ENCODE measurements at places on chromosomes 4 and X.

GRCh38 chr4:25811374-25811690 lies 51.5 kb downstream of the SEL1L3 start:
- DNase-seq, result no peak

GRCh38 chr4:94571715-94572114 lies 120.0 kb downstream of the PDLIM5 start:
- DNase-seq, result no peak

GRCh38 chrX:20224814-20225487 lies 41.8 kb downstream of the RPS6KA3 start:
- no peak for DNase-seq

DNA sequence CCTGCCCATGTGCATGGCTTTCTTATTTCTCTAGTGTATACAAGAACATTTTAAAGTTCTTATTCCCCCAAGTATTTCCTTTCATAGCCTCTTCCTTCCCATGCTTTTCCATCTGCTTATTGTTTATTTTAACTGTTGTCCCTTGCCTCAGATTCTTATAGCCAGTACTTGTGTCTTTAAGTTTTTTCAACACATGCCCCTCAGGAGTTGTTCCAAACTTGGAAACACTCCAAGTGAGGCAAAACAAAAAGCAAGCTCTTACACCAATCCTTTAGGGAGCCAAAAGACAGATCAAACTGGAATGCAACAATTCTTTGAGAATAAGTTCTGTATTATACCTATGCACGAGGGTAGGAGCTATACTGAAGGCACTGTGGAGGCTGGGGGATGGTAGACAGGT lies 222.0 kb upstream of the STK26 start:
- DNase-seq, result no peak

DNA sequence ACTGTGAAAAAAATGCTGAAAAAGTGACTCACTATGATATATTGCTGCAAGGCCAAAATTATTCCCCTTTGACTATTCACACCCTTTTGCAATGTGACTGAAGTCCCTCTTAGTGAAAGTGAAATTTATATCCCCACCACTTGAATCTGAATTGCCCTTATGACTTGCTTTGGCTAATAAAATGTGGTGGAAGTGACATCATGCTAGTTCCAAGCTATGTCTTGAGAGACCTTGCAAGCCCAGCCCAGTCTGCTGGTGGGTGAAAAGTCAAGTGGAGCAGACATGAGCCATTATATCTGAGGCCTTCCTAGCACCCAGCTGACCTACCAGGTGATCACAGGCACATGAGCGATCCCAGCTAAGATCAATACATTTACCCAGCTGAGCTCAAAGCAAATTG lies 94.7 kb downstream of the LINC00632 start:
- no peak for DNase-seq

- DNase-seq, result no peak
Observed at GRCh38 chrX:111518667-111519066, 7.2 kb downstream of the SERTM2 start.

- DNase-seq, result no peak
Observed at GRCh38 chr4:96602661-96603060, 762.8 kb downstream of the PDHA2 start.

GRCh38 chrX:9133426-9133825 lies 99.5 kb upstream of the FAM9B start:
- DNase-seq, result no peak

- no peak for DNase-seq
Observed at GRCh38 chr4:154686838-154687237, 57.0 kb upstream of the LRAT start.

DNA sequence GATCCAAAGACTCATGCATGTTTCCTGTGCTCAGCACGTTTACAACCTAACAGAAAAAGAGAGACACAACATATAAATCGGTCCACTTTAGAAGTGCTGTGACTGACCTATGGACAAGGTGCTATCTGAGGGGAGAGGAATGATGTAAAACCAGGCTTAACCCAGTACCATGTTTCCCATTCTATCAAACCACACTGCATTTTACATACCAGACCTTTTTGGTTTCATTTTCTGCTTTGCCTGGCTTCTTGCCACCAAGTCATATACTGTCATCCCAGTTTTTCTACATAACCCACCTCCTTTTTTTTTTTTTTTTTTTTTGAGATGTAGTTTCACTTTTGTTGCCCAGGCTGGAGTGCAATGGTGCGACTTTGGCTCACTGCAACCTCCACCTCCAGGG lies 82.2 kb downstream of the KLF8 start:
- no peak for DNase-seq

DNA sequence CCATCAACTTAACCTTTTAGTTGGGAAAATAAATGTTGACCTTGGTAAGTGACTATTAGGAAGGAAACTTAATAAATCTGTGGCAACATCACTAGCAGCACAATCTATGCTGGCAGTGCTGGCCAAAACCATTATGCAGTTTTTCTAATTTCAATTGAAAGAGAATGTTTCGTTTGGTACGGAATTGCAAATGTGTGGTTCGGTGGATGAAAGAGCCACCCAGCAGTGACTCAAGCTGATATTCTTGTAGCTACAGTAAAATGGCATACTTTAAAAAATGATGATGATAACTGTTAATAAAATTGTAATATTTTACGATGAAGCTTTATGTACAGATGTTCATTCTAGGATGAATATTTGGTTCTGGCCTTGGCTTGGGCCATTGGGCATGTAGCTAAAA lies 40.7 kb upstream of the AP1S2 start:
- DNase-seq, result no peak

DNA sequence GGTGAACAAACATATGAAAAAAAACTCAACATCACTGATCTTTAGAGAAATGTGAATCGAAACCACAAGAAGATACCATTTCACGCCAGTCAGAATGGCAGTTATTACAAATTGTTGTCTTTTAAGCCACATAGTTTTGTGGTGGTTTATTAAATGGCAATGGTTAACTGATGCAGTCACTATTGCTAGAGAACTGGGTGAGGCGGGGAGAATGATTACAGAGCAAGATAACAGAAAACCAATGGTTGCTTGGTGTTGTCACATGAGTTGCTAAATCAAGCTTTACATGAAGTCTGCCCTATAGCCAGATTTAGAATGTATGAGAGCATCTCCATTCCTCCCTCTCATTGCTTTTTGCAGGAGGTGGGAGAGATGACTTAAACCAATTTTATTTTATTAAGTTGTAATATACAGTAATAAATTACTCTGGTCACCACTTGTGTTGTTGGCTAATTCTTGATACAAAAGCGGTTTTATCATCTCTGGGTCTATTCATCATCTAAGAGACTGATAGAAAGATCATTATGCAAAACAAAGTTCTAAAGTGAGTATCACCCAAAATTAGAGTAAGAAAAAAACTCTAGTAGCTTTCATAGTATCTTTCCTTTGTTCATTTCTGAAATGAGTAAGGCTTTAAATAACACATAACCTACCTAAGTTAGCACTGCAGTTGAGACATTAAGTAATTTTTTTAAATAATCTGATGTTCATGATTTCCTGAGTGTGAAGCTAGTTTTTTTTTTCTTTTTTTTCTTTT lies 859.5 kb downstream of the STIM2 start:
- DNase-seq, result no peak

DNA sequence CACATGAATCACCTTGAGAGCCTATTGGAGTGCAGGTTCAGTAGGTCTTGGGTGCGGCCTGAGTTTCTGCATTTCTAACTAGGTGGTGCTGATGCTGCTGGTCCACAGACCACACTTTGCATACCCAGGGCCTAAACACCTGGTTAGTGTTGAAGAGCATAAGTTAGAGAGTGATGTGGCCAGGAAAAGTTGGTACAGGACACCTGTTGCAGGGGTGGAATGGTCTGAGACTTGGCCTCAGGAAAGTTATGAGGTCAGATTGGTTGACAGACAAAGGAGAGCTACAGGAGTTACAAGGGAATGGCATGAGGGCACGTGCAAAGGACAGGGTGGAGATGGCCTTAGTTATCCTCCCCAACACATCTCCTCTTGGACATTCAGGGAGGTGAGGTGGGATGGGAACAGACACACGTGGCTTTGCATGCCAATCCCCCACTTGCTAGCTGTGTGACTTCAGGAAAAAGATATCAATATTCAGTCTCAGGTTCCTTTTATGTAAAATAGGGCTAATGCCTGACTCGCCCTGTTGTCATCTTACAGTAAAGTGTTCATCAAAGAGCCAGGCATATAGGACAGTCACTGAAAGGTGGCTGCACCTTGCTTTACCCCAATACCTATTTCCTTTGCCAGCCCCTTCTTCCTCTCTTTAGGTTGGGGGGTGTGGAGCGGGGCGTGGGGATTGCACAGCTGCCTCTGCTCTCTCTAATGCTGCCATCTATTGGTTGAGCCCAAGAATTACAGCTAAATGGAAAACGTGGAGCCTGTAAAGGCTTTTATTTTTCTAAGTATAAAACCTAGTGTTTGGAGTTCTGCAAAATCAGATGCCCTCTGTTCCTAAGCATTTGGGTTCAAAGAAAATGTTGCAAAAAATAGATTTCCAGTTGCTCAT lies 47.5 kb downstream of the ATG4A start:
- DNase-seq, result no peak

DNA sequence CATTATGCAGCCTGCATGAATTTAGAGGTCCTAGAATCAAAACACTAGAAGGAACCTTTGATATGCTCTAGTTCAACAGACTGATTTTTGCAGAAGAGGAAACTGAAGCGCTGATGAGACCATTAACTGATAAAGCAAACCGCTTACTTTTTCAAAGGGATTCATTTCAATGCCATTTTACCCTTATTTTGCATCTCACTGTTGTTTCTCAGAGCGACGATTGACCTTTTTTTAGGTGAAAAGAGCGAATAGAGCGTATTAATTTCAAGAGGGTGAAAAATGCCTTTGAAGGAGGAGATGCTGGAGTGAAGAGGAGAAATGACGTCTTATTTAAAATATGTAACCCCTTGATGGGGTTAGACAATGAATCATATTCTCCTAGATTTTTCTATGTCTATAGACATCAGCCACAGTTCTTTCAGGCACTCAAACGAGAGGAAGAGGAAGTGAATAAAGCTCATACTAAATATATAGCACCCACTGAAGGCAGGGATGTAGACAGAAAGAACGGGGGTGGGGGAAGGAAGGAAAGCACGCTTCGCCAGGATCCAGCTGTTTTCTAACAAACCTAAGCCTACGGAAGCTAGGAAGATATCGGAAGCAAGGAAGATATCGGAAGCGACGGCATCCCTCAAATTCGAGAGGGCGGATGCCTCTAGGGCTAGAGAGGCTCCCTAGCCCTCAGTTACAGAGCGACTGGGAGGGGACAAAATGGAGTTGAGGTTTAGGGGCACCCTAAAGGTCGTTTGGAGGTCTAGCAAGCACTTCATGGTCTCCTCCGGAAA lies 848 bp downstream of the ACSL4 start:
- no peak for DNase-seq

DNA sequence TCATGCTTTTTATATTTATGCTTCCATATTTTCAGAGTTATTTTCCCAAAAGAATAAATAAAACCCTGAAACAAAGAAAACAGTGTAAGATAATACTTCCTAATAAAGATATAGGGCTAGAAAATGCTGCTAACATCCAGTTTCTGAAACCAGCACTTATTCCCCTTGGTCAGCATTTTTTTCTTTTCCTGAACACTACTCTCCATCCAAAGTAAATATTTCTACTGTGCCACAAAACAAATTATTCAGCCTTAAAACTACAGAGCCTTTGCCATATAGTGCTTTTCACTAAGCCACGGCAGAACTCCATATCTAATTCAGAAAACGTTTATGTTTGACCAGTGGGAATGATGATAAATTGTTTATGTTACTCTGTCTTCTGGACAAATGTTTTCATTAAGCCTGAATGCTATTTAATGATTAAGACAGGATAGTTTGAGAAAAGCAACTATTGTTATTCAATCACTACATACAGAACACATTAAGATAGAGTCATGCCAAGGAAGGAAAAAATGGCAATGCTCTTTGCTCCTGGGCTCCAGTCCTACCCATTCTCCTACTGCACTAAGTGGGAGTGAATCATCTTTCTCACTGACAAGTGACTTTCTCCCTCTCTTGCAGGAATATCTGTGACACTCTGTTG lies 723.9 kb downstream of the FAT4 start:
- no peak for DNase-seq

- DNase-seq, result no peak
Observed at GRCh38 chr4:134470544-134470943, 269.0 kb upstream of the PABPC4L start.

DNA sequence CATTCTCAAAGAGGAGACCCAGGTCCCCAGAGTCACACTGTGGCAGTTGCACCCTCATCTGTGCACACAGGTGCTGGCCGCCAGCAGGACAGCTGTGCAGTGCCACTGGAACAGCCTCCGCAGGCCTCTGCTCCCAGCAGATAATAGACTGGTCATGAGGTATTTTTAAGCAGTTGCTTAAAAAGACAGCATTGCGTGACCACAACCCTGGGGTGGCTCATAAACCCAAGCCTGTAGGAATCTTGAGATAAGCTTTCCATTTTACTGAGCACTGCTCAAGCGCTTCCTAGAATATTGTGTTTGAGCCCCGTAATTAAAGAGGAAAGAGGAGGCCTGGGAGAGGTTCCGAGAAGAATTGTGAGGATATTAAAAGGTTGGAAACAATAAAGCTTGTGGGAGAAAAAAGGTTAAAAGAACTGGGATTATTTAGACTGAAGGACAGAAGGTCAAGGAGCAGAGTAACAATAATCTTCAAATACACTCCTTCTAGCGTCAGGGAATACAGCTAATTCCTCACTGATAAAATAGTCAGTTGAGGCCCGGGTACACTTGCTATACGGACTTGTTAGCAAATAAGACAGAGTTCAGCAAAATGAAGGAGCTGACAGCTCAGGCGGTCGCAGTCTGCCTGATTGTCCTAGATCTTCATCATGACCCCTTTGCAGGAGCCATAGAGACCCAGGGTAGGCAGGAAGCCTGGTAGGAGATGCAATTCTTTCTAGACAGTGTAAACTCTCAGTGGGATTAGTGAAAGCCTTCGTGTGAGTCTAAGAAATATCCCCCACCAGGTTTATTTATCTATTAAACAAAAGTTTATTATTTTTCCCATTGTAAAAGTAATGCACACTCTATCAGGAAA lies 86.2 kb upstream of the KIT start:
- no peak for DNase-seq

DNA sequence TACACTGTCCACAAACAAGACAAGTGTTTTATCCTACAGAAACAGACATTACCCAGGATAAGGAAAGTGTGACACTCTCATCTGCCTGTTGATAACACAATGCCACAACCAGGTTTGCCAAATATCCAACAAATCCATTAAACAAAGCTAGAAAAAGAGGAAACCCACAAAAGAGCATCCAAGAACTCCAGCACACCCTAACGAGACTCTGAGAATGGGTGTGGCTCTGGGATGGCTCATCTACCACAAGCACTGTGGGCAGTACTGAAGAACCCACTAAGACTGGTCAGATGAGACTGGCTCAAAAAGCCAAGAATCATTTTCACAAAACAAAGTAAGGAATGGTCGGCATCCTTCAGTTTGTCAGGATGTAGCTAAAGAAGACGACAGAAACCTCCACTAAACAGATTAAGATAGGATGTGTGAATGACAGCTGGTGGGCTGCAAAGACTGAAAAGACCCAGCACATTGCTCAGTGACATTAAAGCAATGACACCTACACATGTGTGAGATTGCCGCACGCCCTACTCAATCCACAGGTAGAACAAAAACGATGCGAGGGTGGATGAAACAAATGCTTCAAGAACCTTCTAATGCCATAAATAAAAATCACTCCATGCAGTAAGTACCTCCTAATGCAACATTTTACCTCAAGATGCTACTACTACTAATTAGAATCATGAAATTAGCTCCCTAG lies 14.7 kb downstream of the ATP8A1 start:
- no peak for DNase-seq

- DNase-seq, result no peak
Observed at GRCh38 chr4:147487616-147488015, 6.7 kb downstream of the EDNRA start.

Data from C1 segment of cervical spinal cord (tissue), 14 donors.